Spinal cord (tissue), 10 donors: ENCODE measurements at places on chromosomes 4 and X.

DNA sequence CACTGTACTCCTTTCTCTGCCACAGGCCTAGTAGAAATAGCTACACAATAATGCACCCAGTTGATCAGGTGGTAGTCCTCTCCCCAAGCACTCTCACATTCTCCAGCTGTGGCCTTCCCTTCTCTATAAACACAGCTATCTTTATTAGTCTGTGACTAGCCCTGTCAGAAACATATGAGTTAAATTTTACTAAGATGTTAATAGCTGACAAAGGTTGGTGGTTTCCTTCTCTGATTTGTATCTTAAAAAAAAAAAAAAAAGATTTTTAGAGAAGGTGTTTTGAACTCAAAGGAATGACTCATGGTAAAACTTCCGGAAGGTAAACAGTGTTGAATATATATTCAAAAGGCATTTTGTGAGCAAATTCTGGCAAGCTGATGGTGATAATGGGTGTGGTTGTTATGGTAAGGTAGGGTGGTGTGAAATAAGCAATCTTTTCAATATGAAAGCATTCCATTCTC lies 327.4 kb downstream of the PPP3CA start:
- DNase-seq: no peak

GRCh38 chr4:41452484-41453225 lies 85.3 kb upstream of the LIMCH1 start:
- no peak for DNase-seq

- DNase-seq: no peak
Observed at GRCh38 chr4:135731682-135732081, 1530.1 kb upstream of the PABPC4L start.

DNA sequence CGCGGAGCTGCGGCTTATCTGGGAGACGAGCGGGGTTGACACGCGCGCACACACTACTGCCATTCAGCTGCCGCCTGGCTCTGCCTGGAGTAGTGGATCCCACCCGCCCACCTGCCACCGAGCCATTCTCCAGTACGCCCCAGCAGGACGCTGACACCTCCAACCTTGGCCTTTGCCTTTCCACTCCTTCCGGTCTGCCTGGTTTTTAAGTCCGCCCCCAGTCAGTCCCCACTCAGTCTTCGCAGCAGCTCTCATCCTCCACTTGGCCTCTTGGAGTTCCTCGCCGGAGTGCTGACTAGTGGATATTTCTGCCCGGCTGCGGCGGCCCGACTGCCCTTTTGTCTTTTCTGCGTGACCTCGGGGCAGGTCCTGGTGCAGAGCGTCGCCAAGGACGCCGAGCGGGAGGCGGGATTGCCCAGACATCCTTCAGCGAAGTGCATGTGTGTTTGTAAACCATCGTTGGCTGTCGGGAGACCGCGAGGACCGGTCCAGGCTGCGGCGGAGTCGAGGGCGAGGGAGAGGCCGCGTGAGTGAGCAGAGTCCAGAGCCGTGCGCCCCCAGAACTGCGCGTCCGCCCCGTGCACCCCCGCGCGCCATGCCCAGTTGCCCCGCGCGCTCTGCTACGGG lies 1.1 kb downstream of the SLIT2 start:
- DNase-seq: no peak

- DNase-seq: peak; percentile 31
Observed at GRCh38 chr4:52037689-52038102, 403 bp downstream of the SGCB start.

DNA sequence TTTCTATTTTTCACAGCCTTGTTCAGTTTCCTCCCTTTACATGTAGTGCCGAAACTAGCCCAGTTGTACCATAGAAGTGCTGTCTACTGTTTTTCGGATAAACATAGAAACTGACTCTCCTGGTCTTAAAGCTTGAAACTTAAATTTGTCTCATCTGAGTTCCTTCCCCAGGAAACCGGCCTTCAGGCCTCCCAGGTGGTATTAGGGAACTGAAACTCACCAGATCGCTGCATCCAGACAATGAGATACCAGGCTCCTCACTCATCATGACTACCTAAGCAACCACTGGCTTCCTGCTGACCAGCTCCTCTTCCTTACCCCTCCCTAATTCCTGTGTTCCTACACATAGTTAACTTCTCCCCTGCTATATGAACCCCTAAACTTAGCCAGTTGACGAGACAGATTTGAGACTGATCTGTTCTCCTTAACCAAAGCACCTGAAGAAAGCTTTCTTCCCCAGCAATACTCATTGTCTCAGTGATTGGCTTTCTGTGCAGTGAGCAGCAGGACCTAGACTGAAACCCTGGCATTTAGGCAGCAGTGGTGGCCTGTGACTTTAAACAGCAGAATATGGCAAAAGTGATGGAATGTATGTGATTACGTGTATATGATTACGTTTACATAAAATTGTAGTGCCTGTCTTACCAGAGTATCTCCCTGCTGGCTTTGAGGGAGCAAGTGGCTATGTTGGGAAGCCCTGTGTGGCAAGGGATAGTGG lies 959.1 kb upstream of the LCORL start:
- DNase-seq: no peak

- DNase-seq: no peak
Observed at GRCh38 chrX:119729408-119730201, 28.8 kb upstream of the SOWAHD start.

DNA sequence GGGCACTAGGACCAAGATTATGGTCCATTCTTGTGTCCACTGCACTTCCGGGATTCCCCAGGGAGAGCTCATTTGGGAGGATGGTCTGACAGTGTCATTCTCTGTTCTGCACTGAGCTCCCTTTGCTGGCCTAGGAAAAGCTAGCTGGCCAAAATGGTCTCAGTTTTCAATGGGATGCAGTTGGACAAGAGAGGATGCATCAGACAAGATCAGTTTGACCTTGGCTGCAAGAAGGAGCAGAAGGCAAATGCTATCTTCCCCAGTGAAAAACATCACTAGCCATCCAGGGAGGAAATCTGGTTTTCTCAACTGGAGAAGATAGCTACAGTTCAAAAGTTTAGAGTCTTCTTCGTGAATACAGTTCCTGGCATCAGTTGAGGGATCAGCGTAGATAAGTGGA lies 221.1 kb downstream of the PTTG2 start:
- no peak for DNase-seq

GRCh38 chr4:40736910-40737309 lies 12.8 kb upstream of the NSUN7 start:
- DNase-seq: no peak

GRCh38 chr4:73850261-73850970 lies 2.7 kb upstream of the PF4V1 start:
- DNase-seq: no peak

GRCh38 chr4:99038213-99038612 lies 42.7 kb downstream of the METAP1 start:
- no peak for DNase-seq

GRCh38 chr4:152038238-152038637 lies 277.4 kb upstream of the GATB start:
- DNase-seq: no peak

DNA sequence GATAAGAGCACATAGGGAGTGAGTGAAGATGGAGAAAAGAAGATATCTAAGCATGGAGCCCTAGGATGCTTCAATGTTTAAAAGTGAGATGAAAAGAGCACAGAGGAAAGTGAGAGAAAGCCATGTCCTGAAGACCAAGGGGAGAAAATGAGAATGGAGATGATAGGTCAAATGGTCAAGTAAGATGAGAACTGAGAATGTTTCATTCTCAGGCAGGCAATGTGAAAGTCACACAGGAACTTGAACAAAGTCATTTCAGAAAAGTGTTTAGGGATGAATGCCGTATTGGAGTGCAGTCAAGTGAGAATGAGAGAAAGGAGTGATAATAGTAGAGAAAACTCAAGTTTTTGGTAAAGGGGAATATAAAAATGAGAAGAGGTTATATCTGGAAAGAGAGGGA lies 148.7 kb upstream of the PTCHD1 start:
- no peak for DNase-seq

GRCh38 chr4:179880756-179881155 lies 2362.4 kb upstream of the TENM3 start:
- no peak for DNase-seq

DNA sequence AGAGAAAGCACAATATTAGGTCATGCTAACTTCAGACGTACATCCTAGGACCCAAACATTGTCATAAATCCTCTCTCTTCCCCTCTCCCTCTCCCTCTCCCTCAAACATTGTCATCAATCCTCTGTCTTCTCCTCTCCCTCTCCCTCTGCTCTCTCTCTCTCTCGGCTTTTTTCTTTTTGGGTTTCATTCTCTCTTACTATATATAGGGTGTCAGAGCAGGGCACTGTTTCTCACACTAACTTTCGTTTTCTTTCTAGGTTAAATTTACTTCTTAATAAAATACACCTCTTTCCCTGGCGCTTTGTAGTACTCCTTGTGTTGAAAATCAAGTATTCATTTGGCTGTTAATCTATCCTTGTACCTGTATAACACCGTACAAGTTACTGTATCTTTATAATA lies 37.0 kb upstream of the HERC5 start:
- DNase-seq: no peak

GRCh38 chr4:78308517-78308916 lies 243.1 kb upstream of the ANXA3 start:
- DNase-seq: no peak

- no peak for DNase-seq
Observed at GRCh38 chrX:112163906-112164305, 81.3 kb upstream of the TRPC5 start.

- no peak for DNase-seq
Observed at GRCh38 chrX:40247848-40248622, 150.3 kb upstream of the BCOR start.

- DNase-seq: no peak
Observed at GRCh38 chrX:120568035-120568434, 7.3 kb upstream of the CUL4B start.

DNA sequence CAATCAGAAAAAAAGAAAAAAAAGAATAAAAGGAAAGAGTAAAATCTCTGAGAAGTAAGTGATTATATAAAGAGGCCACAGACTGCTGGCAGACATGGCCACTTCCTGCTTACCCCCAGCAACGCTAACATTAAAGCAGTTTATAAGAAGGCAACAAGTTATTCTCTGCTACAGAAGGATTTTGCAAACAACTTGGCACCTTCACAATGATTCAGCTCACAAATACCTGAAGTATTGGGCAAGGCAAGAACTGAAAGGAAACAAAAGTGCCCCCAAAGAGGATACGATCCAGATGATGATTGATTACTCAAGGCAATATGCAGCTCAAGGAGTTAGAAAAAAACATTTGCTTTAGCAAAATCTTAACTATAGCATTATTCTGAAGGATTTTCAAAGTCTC lies 718.8 kb downstream of the KLHL13 start:
- no peak for DNase-seq

- peak; percentile 72 for DNase-seq
Observed at GRCh38 chrX:150219374-150220185, 143.5 kb upstream of the MAMLD1 start.

DNA sequence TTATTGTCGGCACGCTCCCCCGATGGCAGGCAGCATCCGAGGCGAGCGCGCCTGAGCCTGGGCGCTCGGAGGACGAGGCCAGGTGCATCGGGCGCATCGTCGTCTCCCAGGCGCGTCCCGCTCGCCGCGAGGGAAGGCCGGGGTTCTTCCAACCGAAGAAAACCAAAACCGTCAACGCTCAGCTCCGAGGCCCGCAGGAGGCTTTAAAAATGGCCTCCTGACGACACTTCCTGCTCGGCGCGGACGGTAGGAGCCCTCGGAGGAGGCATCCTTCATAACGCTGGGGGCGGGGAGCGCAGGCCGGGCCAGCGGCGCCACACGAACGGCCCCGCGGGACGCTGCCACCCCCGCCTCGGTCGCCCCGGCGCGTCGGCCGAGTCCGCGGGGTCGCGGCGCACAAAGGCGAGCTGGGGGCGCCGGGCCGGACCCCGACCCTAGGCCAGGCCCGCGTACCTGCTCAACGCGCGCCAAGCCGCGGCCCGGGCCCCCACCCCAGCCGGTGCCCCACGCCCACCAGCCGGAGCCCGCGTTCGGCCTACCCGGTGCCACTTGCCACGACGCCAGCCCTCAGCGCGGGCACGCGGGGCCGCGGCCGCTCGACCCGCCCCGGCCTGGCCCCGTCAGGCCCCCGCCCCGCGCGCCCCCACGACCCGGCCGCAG lies 501 bp downstream of the ZNF518B start:
- no peak for DNase-seq

DNA sequence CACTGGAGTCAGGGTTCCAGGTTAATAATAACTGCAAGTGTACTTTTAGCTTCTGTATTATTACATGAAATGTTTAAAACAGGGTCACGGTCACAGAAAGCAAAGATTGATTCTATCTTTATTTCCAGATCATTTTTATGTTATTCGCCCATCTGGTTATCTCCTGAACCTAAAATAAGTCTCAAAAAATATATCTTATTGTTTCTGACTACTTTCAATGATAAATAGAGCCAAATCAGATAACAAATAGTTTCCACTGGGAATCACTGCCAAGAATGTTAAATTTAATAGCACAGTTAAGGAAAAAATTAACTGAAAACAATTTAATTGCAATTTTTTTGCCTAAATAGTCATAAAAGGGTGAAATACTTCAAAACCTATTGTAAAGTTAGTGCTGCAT lies 17.2 kb upstream of the VEGFD start:
- DNase-seq: no peak

DNA sequence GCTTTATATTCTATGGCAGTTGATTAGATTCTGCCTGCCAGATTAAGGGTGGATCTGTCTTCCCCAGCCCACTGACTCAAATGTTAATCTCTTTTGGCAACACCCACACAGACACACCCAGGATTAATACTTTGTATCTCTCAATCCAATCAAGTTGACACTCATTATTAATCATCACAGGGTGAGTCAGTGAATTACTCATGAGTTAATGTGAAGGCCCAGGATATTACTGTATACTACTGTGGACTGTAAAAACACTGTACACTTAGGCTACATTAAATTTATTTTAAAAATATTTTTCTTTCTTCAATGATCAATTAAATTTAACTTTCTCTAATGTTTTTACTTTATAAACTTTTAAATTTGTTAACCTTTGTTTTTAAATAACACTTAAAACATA lies 87.7 kb downstream of the NAP1L3 start:
- no peak for DNase-seq

- DNase-seq: no peak
Observed at GRCh38 chr4:5220028-5220427, 168.7 kb downstream of the STK32B start.

DNA sequence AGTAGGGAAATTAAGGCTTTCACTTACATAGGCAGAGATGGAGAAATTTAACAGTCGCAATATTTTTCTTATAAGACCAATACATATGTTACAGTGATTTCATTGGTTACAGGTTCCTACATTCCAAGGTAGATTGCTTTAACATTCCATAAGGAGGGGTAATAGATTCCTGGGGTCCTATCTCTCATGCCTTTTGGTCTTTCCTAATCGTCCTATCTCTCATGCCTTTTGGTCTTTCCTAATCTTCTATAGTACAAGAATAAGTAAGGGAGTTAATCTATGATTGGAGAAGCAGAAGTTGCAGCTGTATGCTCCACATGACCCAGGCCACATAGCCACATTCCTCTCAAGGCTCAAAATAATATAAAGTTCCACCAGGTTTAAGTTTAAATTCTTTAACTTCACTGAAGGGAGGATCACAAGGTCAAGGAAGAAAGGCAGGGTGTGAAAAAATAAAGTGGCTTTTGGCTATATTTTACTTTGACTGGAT lies 285.0 kb upstream of the BOD1L1 start:
- no peak for DNase-seq
